ENCODE measurements at places on chromosomes 1 and 21.

- no peak for DNase-seq
Observed at GRCh38 chr1:207925210-207925609, 14.3 kb upstream of the CD34 start.

DNA sequence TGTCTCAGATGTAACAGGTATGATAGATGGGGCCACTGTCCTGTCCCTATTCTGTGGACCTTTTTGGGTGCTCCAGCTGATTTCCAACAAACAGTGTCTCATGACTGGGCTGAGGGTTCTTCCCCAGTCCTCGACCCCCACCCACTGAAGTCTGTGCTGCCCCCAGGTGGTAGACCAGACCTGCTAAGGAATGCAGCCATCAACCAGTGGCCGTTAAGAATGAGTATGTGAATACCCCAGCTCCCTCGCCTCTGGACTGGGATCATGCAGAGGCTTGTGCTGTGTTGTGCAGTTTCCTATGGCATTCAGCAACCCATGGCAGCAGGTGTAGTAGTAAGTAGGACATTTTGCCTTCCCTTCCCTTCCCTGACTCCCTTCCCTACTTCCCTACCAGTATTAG, 183.1 kb upstream of the KAZN start:
- no peak for DNase-seq

- no peak for DNase-seq
Observed at GRCh38 chr1:90809093-90809492, 92.0 kb upstream of the BARHL2 start.

DNA sequence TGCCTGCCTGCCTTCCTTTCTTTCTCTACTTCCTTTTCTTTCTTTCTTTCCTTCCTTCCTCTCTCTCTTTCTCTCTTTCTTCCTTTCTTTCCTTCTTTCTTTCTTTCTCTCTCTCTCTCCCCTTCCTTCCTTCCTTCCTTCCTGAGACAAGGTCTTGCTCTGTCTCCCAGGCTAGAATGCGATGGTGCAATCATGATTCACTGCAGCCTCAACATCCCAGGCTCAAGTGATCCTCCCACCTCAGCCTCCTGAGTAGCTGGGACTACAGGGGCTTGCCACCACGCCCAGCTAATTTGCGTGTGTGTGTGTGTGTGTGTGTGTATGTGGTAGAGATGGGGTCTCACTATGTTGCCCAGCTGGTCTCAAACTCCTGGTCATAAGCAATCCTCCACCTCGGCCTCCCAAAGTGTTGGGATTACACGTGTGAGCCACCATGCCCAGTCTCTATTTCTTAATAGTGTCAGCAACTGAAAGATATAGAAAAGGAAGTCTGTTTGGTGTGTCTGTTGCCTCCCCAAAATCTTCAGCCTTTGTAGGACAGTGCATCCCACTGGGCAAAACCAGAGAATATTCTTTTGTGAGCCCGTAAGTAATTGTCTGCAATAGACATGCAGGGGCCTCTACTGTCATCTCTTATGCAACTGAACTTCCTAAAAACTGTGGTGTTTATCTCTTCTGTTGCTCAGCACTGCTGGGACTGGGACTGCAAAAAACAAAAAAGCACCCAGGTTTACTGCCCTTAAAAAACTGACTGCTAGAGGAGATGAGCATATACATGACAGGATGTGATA, 20.9 kb upstream of the RAB4A start:
- no peak for DNase-seq

DNA sequence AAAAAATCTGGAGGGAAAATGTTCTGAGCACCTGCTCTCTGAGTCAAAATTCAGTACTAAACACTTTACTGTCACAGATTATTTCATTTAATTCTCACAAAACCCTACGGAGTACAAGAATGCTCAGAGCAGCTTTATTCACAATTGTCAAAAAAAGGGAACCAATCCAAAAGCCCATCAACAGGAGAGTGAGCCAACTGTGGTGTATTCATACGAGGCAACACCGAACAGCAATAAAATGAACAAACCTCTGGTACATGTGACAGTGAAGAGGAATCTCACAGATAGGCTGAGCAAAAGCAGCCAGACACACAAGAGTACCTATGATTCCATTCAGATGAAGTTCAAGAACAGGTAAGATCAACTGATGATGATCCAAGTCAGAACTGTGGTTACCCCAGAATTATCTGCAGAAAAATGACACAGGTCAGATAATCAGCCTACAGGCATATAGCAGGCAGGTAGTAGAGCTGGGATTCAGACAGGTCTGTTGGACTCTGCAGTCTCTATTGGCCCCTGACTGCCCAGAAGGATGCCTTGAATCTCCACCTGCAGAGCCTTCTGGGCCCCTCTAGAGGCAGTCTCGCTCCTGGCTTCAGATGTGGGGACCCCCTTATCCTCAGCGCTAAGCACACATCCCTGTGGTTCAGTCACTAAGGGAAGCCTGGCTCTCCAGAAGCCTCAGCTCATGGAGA, 19.2 kb downstream of the SLC9A1 start:
- DNase-seq, result no peak

DNA sequence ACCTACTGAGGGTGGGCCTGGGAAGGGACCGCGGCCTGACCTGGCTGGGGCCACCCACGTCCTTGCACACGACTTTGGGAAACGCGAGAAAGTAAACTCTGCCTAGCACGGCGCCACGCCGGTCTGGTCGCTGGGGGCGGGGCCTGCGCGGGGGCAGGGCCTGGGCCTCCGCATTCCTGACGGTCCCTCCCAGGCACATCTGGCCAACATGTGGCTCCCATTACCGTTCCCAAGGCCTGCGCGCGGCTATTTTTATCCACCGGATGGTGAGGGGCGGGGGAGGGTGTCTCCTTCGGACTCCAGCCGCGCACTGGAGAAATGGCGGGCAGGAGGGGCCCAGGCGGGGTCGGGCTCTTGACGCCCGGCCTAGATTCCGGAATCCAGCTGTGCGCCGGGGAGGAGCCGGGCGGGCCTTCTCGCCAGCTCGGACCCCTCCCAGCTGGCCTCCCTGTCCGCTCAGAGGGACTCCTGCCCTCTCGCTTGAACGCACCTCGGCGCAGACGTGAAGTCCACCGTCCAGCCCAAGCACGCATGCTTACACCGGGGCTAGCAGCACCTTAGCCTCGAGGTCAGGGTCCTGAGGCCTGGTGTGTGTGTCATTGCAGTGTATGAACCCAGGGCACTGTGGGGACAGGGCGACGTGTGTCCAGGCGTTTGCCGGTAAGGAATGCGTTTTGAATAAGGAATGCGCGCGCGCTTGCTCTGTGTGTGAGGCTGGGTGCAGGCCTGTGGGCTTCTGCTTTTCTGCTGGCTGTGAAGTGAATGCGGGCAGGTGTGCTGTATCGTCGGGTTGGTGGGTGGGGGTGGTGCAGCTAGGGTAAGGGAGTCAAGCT, 2.1 kb downstream of the EVA1B start:
- peak; percentile 81 for DNase-seq

DNA sequence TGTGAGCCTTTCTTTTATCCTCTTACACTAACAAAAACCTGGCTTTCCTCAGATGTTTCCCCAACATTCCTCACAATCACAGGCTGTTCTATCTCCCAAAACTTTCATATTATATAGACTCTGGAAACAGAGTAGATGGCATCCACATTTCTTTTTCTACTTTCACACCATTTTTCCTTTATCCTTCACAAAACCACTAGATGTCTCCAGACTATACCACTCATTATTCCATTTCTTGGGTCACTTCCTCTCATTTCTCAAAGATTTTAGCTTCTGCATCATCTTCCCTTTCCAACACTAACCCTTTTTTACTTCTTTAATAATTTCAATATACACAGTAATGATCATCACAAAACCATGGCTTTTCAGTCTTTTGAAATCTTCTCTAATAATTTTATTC, 286.0 kb upstream of the DEPDC1 start:
- DNase-seq, result no peak

DNA sequence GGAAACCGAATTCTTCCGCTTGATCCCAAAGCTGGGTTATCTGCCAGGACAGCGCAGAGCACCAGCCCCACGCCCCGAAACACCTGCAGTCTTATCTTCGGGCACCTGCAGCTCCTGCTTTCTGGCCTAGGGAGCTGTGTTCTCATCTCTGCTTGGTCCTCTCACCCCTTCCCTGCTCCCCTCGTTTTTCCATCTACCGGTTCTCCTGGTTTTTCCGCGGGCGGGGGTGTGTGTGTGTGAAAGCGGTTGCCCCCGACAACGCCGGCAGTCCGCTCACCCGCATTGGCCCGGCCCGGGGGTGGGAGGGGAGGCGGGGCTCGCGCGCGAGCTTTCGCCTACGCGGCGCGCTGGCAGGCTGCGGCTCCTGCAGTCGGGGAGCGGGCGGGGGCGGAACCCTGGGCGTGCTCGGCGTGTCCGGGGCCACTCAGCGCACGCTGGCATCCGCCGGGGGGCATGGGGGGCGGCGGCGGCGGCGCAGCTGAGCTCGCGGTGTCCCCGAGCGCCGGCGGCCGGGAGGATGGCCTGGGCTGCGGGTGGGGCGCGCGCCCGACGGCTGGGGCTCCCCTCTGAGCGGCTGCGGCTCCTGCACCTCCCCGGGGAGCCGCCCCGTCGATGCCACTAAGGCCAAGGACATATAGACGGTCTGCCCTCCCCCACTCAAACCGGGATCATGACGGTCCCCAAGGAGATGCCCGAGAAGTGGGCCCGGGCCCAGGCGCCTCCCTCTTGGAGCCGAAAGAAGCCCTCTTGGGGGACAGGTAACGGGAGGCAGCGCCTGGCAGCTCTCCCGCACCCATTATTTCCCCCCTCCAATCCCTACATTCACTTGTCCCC, 3.2 kb downstream of the ATP8B2 start:
- DNase-seq, result peak; percentile 94

DNA sequence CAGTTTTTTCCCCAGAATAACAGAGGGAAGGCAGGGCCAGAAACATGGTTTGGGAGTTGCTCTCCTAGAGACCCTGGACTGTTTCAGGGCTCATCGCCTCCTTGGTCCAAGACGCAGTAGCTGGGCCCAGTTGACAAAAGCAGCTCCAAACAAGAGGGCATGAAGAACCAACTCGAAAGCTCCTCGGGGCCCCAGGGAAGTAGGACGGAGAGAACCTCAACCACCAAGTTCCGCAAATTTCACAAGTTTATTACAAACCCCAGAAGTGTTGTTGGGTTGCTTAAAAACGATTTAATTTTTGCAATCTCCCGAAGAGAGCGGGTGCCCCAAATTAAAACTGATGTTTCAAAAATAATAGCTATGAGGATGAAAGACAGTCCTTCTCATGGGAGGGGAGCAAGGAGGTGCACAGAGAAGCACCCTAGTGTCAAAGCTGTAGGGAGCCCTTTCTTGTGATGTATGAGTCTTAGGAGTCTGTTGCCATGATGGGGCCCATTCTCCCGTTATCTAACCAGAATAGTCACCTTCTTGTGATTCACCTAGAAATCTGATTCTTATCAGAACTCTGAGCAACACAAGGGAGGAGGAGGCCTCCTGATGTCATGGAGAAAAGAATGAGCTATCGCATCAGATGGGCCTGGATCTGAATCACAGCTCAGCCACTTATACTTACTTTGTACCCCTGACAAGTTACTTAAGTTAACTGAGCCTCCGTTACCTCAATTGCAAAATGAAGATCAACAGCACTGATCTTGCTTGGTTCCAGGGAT, 165.7 kb upstream of the IRF2BP2 start:
- DNase-seq, result no peak

DNA sequence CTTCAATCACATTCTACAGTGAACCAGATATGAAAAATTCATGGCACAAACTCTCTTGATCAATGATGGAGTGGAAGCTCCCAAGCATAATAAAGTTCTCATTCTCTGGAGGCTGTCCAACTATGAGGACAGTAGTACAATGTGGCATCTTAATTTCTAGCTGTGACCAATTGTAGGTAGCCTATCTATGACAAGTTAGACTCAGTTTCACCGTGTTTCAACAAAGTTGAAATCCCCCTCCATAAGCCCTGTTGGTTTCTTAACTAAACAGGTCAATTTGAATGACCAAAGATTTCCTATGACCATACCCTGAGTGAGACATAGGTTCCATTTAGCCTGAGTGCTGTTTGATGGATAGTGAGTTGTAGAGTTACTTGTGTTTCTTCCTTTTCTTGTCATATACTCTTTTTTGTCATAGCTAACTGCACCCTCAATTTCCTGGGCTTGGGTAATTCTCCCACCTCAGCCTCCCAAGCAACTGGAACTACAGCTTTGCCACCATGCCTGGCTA, 11.8 kb downstream of the PATJ start:
- no peak for DNase-seq

GRCh38 chr1:58791106-58791505, 7.3 kb upstream of the JUN start:
- no peak for DNase-seq

- DNase-seq, result no peak
Observed at GRCh38 chr1:61255358-61255703, 173.0 kb downstream of the NFIA start.

DNA sequence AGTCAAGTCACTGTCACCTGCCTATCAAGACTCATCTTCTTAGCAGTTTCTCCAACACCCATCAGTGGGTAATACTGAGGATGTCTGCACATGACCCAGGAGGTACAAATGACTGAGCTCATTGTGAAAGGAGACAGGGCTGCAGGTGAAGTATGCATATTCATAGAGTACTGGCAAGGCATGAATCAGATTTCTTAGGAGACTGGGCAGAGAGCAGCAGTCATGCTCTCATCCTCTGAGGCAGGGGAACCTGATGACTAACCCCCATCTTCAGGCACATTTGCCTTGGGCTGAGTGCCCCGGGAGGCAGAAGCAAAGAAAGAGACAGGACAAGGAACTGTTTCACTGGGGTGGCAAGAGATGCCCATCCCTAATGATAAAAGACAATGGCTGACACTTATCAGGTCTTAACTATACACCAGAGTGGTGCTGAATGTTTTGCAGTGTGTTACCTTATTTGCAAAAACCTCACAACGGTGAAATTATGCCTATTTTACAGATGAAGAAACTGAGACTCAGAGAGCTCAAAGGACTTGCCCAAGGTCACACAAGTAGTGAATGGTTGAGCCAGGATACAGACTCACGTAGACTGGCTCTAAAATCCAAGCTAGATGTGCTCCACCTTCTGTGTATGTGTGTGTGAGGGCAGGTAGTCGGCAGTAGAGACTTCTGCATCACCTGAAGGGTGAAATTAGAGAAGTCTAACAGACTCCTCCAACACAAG, 9.2 kb upstream of the GRHL3 start:
- DNase-seq, result no peak

DNA sequence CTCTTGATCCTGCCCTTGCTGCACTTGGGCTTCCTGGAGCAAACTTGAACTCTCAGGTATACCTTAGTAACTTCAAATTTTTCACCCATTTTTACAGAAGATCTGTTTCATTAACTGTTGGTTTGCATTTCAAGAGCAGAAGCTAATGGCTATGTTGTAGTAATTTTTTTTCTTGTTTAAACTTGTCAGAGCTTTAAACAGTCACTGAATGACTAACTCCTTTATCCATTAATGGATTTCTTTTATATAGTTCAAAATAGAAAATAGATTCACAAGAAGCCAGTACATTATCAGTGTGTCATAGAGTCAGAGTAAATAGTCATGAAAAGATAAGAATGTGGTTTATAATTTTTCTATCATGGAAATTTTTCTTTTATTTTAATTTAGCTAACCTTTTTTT, 13.6 kb downstream of the SRSF11 start:
- DNase-seq, result no peak
